Fibroblast of upper back skin (primary cell): ENCODE measurements at places on chromosomes 7 and 10.

GRCh38 chr7:66083677-66084076 is 8.1 kb downstream of the ASL start:
- DNase-seq = no peak

DNA sequence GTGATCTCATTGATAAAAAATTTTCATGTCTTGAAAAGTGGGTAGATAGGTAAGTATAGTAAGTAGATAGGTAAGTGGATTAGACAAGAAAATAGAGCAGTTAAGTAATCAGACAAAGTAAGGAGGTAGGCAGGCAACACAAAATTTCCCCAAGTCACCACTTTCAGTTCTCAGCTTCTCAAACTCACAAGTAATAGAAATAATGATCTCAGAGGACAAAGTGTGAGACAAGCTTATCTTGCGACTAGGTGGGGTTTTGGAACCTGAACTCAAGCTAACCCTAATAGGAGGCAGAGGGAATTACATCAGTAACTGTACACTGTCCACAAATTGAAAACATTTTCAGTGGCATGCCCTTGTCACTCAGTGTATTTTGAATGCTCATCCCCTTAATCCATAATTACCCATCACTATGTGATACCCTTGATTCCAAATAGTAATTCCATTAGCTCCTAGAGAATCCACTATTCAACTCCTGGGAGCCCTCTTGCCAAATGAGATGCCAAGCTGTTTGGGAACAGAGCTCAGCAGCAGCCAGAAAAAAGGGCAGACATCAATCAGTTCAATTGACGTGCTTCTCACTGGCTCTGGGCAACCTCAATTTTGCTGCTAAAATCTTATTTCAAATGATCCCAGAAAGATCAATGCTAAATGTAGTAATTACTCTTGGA is 703.2 kb downstream of the XPNPEP1 start:
- DNase-seq = no peak

DNA sequence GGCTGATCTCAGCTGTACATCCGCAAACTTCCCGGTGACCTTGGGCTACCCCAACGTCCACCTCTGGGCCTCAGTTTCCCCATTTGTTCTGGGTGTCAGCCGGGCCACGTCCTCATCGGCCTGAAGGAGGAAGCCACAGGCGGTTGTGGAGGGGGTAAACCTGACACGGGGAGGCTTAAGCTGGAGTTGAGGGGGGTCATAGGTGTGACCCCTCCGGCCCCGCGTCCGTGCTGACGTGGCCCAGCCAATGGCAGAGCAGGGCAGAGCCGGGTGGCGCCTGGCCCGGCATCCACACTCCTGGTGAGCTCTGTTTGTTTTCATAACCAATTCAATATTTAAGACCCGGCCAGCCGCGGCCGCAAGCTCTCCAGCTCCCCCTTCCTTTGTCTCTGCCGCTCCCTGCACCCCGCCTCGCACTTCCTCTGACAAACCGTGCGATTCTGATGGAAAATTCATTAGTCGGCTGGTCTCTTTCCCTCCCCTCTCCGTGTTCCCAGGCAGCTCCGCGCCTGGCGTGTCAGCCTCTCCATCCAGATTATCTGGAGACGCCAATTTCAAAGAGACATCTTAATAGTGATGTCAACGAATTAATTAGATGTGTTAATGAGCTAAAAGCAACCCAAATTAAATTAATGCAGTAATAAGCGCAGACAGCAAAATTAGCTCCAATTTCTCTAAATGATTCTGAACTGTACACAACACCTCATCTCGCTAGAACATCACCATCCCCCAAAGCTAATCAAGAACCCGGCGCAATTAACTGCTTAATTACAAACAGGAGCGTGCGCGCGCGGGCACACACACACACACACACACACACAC is 55.4 kb downstream of the MICALL2 start:
- DNase-seq = peak; percentile 44

DNA sequence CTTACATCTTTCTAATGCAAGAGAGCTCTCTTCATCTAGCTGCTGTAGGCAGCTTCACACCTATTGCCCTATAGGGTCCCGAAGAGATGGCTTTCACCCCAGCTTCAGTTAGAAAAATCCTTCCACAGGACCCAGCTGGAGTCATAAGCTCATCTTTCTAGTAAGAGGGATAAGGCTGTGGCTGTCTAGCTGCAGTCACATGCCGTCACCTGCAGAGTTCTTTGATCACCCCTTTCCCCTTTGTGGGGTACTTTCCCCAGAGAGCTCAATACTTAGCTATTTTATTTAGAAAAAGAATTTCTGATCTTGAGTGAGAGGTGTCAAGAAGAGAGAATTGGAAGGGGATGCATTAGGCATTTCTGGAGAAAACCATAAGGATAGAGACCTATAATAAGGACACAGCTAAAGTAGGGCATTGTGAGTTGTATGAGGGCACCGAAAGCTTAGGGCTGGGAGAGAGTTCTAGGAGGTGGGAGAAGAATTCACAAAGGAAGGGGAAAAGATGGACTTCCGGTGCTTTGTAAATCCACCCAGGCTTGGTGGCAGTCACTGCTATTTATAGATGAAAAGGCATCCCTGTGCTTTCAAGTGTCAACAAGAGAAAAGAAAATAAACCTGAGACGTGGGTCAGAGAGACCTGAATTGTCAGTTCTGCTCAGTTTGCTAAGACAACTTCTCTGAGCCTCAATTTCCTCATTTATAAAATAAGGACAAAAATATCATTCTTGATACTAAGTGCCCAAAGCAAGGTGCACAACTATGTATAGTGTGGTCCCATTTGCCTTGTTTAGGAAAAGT is 11.1 kb upstream of the ST8SIA6 start:
- no peak for DNase-seq

GRCh38 chr7:141551094-141551781 is at the start of gene AGK:
AGK (plus strand) TSS chr7:141551410; CDS start chr7:141555467, 4,057 bp downstream.
- peak; percentile 78 for DNase-seq
